Fibroblast of skin of scalp (primary cell): ENCODE measurements at places on chromosomes 1 and 21.

DNA sequence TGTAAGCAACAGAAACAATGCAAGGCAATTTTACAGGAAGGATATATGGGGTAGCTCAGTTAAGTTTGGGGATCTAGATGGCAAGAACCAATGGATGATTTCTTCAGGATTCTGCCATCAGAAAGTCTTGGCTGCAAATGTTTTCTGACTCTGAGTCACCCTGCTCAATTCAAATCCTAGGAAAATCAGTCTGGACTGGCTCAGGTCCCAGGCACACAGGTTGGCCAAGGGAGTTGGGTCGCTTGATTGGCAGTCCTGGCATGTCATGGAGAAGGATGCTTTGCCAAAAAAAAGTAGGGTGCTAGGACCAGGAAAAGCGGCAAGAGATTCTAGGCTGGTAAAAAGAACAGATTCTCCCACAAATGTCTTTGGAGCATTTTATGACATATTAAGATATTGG lies 28.9 kb upstream of the S1PR1 start:
- no peak for DNase-seq

DNA sequence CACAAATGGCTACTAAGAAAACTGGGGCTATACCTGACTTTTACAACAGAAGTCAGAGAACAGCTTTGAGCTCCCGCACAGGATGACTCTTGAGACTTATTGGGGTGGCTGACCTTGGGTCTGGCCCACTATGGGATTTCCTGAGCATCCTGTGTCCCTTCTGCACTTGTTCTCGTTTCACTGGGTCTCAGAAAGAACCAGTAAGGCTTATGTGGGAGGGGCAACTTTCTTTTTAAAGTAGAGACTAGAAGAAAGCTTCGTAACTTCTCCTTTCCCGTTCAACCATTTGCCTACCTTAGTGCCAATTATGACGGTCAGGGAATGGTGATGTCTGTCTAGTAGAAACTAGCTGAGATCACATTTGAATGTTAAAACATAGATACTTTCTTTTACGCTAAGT lies 59.5 kb upstream of the C1orf105 start:
- DNase-seq: no peak

- DNase-seq: no peak
These were observed 40.4 kb downstream of the FRRS1 start for GRCh38 chr1:99725996-99726395.

- DNase-seq: no peak
These were observed 29.0 kb downstream of the PPFIA4 start for GRCh38 chr1:203055161-203055799.

GRCh38 chr1:51669272-51669671 lies 52.4 kb downstream of the OSBPL9 start:
- DNase-seq: no peak

GRCh38 chr1:173415490-173415889 lies 61.6 kb upstream of the PRDX6 start:
- no peak for DNase-seq

- DNase-seq: no peak
These were observed 171.9 kb downstream of the C1orf21 start for GRCh38 chr1:184558691-184559090.

DNA sequence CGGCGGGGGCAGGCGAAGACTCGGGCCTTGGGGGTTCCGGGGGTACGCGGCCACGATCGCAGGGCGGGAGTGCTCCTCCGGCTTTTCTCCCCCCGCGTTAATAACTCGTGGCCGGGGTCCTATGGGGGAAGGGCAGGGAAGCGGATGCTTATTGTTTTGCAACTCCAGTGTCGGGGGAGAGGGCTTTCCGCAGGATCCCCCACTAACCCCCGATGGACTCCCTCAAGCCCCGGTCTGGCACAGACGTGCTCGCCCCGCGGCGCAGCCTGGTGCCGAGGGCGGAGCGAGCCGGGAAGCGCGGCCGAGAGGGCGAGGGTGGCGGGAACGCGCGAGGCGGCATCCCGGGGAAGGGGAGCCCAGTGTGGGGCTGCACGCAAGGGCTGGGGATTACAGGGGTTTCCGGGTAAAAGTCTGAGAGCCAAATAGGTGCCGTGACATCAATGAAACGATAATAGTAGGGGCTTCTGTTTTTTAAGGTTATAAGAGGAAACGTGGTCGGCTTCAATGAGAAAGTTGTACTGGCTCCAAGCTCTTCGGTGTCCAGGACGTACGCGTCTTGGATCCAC lies 772 bp downstream of the UCK2 start:
- DNase-seq: peak; percentile 53

DNA sequence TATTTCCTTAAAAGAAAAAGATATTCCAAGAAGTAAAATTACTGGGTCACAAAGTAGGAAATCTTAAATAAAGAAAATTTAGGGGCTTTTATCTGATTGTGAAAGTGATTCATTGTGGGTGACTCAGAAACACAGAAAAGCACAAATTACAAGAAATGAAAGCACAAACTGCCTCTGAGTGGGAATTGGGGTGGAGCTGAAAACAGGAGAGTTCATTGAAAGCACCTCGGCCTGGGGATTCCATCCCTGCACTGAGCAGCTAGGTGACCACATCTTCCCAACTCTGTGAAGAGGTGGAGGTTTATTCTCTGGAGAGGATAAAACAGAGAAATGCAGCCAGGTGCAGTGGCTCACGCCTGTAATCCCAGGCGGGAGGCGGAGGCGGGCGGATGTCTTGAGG lies 7.4 kb downstream of the GJA4 start:
- no peak for DNase-seq

GRCh38 chr21:19048098-19048672 lies 644.6 kb upstream of the TMPRSS15 start:
- DNase-seq: no peak

DNA sequence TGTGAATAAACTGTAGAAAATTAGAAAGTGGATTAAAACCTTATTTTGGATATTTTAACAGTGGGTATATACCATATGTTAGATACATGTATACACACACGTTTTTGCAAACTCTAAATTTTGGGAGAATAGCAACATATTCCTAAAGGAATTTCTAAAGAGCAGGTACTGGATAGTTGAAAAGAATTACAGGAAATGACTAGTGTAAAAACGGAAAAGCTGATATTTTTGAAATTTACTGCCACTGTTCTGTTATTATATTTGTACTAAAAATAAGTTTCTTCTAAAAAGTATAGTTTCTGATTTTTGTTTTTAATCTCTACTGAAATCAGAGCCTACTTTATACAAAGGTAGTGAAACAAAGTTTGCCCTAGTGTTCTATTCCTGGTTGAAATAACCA lies 114.1 kb downstream of the HS2ST1 start:
- DNase-seq: no peak

GRCh38 chr1:248576260-248576980 lies 1.9 kb upstream of the OR2T34 start:
- DNase-seq: no peak

DNA sequence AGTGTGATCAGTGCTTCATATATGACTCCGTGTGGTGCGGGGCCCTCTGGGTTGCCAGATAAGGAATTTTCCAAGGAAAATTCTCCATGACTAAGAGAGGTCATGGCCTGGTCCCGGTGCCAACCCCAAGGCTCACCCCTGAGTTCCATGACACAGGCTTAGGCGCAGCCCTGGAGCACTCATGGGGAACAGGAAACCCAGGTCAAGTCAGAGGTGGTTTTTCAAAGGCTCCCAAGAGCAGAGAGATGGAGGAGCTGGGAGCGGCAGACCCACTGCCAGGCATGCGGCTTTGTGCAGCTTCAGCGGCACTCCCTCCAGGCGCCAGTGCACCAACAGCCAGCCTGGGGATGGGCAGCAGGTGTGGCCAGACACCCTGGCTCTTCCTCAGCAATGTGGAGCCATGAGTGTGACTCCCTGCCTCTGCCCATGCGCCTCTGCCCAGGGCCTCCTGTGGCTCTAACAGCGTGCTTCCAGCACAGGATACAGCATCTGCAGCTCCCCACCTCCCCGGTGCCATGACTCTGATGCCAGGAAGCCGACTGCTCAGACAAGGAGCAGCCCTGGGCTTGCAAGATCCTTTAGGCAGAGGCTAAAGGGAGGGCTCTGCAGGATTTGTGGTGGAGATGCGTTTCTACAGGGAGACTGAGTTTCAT lies 47.3 kb downstream of the GPR161 start:
- DNase-seq: no peak

DNA sequence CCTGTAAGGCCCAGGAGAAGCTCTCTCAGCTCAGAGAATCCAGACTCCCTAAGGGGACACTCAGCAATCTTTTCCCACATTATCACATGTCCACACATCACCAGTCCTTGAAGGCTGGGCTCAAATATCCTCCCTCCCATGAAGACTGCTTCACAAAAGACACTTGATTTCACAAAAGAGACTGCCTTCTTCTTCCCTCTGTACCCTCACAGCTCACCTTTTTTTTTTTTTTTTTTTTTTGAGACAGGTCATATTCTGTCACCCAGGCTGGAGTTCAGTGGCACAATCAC lies 1.5 kb downstream of the CD58 start:
- DNase-seq: no peak

GRCh38 chr21:42310411-42311001 lies 4.7 kb downstream of the TFF3 start:
- DNase-seq: no peak
